ENCODE measurements at places on chromosomes 3 and 15.
A peak's percentile ranks its signal among the peaks of the same experiment; 100 is the strongest.

DNA sequence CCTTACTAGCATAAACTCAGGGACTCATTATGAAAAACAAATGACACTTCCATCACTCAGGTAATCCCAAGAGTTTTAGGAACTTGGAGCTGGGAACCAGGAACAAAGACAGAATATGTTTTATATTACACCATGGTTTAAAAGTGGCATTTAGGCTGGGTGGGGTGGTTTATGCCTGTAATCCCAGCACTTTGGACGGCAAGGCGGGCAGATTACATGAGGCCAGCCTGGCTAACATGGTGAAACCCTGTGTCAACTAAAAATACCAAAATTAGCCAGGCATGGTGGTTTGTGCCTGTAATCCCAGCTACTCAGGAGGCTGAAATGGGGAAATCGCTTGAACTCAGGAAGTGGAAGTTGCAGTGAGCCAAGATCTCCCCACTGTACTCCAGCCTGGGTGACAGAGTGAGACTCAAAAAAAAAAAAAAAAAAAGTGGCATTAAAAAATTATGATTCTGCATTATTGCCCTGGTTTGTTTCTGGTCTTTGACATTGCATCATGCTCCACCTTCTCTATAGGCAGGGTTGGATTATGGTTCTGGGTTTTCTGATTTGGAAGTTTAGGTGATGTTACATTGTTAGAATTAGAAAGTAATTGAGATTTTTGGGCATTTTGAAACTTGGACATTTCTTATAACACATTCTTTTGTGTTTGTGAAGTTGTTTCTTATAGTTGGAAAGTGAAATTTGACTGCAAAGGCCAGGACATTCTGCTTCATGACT is 19.0 kb downstream of the SQOR start:
- DNase-seq = no peak

GRCh38 chr15:42549032-42549491 is 424 bp downstream of the HAUS2 start:
- DNase-seq = peak; percentile 7

- DNase-seq = no peak
Observed at GRCh38 chr15:88120026-88120425, 136.5 kb downstream of the NTRK3 start.

- DNase-seq = peak; percentile 10
Observed at GRCh38 chr3:31695280-31696008, 162.7 kb downstream of the STT3B start.

DNA sequence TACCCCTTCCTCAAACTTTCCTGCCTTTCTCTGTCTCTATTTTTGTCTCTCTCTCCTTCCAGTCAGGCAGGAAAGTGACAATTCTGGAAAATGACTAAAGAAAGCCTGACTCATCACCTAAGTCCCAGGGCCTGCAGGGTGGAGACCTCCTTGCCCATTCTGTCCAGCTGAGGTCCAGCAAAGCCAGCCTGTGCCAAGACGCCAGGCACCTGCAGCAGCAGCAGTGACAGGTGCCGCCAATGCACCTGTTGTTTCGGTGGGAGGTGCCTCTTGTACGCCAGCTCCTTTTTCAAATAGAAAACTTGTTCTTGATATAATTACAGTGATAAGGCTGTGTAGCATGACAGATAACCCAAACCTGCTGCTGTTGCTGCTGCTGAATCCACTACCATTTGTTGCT is 501.3 kb downstream of the NTRK3 start:
- DNase-seq = no peak

DNA sequence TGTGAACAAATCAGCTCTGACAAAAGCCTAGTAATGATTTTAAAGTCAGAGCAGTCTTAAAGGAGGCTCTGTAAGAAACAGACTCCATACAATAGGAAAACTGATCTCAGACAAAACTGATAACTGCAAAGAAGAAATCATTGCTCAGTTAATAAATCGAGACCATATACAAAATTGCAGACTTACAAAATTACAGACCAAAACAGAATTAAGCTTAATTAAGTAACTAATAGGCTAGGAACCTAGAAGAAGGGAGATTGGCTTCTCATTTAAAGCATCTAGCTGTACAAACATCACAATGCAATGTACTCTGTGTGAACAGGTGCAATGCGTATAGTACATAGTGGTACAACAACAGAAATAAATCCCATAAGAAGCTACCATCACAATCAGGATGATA is 46.3 kb downstream of the ZBTB20 start:
- no peak for DNase-seq

DNA sequence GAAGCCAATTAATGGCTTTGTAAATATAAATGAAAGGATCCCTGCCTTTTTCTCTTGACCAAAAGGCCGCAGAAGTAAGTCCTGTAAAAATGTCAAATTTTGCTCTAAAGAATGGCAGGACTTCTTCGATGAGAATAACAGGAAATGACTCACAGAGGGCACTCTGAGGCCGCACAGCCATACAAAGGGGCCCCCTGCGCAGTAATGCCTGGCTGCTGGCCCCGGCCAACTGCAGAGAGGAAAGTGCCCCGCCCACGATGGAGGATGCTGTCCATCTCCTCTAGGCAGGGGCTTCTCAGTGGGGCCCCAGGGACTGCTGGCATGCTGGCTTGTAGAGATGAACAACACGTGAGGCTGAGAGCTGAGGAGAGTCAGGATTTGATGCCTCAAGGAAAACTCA is 18.1 kb upstream of the SCN10A start:
- DNase-seq = no peak

GRCh38 chr15:71962537-71962936 is 152.2 kb downstream of the NR2E3 start:
- no peak for DNase-seq

GRCh38 chr3:46440531-46441294 is 24.0 kb downstream of the LTF start:
- peak; percentile 51 for DNase-seq

- no peak for DNase-seq
Observed at GRCh38 chr3:43892061-43892460, 201.3 kb downstream of the ABHD5 start.

GRCh38 chr3:161107311-161107710 is 2.2 kb upstream of the B3GALNT1 start:
- DNase-seq = no peak

- DNase-seq = no peak
Observed at GRCh38 chr3:115341208-115341607, 194.1 kb upstream of the ZBTB20 start.

DNA sequence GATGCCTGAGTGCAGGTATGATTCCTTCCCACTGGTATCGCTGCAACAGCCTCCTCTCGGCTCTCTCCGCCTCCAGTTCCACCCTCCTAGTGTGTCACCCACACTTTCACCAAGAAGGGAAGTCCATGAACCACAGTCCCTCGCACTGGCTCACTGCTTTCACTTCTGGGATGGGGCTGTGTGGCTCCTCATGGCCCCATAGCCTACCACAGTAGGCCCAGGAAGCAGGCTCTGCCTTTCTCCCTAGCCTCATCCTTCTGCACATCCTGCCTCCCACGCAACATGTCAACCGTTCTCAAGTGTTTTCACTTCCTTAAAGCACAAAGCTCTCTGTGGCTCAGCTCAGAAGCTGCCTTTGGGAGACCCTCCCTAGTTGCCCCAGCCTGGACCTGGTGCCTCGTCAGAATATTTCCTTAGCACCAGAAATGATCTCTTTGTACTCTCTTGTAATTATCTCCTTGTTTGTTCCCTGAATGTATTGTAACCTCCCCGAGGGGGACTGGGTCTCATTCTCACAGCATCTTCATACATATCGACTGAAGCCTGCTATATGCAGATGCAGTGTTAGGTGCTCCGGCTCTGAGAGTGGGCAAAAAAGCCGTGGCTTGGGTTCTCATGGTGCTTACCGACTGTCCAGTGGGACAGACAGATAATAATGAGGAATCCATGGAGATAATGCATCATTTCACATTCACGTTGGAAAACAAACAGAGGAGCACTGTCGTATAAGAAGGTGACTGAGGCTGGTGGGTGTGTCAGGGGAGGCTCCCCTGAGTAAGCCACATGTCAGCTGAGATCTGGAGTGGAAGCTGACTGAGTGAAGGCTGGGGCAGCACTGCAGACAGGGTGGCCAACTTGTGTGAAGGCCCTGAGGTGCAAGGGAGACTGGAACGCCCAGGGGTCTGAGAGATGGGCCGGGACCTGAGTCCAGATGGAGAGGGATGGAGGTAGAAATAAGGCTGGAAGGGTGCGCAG is 107.1 kb downstream of the DGKG start:
- DNase-seq = no peak

GRCh38 chr15:44087578-44088465 is 107.2 kb downstream of the FRMD5 start:
- DNase-seq = no peak
